ENCODE measurements at places on chromosomes 11 and 22. TPM values are rescaled to one million over a fixed set of nuclear protein-coding genes. Genes with fewer than 3 reads are reported as not detected.

GRCh38 chr11:125069008-125069407, 5.9 kb downstream of the SLC37A2 start:
- no peak for DNase-seq

The RNF169 gene
- total RNA-seq = 23.4 TPM

The TUBA8 gene
- 12.3 TPM for total RNA-seq

DNA sequence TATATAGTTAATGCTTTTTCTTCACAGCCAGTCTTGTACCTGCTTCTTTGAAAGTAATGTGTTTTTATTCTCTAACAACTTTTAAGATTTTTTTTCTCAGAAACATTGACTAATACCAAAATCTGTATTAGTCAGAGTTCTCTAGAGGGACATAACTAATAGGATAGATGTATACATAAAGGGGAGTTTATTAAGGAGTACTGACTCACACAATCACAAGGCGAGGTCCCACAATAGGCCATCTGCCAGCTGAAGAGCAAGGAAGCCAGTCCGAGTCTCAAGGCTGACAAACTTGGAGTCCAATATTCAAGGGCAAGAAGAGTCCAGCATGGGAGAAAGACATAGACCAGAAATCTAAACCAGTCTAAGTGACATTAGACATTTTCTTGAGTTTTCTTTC, 140.0 kb downstream of the RAB38 start:
- DNase-seq = no peak

DNA sequence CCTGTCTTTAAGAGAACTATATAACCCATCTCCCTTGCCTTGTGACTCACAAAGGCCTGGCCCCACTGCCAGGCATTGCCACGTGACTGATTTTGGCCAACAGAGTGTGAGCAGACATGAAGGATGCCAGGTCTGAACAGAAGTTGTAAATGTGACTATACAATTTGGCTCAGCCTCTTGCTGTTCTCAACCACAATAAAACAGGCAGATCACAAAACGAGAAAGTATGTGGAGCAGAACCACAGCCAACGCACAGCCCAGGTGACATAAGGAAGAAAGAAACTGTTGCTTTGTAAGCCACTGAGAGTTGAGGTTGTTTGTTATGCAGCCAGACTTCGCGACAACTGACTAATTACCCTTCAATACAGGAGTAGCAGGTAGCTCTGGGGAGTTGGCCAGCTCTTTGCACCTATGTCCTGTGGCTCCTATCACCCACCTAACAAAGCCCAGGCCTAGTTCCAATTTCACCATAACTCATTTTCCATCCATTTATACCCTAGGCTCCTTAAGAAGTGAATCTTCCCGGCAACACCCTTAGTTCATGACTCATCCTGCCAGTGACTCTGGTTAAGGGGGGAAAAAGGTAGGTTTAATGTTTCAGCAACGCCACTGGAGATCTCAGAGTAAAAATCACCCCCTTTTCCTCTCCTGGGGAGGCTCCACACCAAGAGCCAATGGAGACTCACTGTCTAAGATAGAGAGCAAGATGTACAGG, 53.7 kb downstream of the GALNT18 start:
- DNase-seq = no peak

The OOSP3 gene
- total RNA-seq = not detected

- no peak for DNase-seq
Observed at GRCh38 chr11:99320769-99321290, 300.1 kb downstream of the CNTN5 start.

DNA sequence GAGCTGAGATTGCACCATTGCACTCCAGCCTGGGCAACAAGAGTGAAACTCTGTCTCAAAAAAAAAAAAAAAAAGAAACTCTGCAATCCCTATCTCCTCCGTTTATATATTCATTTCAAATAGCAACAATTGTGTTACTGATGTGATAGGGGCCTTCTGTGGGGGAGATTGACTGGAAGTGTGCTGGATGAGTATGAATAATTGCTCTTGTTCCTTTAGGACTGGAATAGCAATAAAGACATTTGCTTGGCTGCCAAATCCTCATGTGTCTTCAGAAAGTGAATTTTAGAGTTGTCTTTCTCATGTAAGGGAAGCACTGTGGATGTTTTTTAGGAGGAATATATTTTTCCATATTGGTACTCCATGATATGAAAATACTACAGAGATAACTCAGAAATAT, 21.1 kb upstream of the ME3 start:
- DNase-seq = no peak

GRCh38 chr11:106012744-106013143, 9.3 kb downstream of the MSANTD4 start:
- no peak for DNase-seq

The ACCSL gene
- 0.78 TPM for total RNA-seq

DNA sequence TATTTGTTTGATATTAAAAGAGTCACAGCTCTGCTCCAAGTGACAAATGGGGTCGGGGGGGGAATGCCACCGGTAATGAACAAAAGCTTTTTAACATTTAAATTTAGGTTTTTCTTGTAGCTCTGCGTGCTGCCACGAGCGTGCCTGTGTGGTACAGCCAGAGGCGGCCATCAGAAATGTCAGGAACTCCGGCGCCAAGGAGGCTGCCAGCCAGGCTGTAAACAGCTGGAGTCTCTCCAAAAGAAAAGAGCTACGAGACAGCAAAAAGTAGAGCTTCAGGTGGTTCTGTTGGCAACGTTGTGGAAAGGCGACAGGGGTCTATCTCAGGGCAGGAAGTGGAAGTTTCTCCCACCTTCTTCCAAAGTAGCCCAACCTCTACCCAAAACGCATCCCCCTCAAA, 532.8 kb downstream of the OPCML start:
- no peak for DNase-seq

GRCh38 chr11:355581-356458, 13.5 kb upstream of the B4GALNT4 start:
- DNase-seq = peak; percentile 93

The MIOX gene
- not detected for total RNA-seq

GRCh38 chr11:363948-364761, 5.1 kb upstream of the B4GALNT4 start:
- DNase-seq = no peak

GRCh38 chr11:104089481-104089880, 53.0 kb downstream of the DDI1 start:
- DNase-seq = no peak

Measured in tibial nerve (tissue), 4 donors.